ENCODE measurements at places on chromosomes 3 and 15.

DNA sequence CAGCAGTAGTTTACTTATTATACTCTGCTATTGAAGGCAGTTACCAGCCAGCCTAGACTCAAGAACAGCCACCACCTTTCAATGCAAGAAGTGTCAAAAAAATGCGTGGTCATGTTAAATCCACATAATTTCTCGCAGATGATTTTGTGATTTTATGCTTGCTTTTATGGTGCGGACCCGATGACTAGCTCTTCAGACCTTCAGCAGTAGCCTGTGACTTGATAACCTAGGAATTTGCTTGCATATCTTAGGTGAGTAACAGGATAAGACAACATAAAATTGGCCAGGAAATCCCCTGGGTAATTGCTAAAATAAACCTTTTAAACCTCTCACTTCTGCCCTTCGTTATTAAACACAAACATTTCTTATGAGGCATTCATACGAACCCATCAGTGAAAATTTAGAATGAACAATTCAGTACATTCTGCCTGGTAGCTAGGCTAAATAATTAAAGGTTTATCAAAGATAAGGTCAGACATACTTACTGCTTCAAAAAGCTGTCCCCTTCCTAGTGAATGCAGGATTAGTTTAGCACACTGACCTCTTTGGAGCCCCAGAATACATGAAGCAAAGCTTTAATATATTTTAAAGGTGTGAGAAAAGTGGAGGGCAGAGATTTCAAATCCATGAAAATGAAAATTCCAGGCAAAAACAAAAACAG, 798.8 kb downstream of the OTOL1 start:
- DNase-seq, result no peak

DNA sequence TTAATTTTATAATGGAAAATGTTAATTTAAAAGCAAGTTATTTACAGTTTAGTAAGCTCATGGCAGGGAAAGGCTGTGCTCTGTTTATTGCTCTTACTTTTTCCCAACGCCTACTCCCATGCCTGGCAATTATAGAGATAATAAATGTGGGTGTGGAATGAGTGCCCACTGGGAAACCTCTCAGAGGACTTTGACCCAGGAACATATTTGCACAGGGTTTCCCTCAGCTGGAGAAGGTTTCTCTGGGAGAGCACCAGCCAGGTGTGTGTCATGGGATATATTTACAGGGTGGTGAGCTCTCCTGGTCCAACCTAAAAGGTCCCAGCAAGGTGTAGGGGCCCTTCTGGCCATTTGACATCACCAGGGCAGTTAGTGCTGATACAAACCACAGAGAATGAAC, 27.9 kb downstream of the ZNF710 start:
- no peak for DNase-seq

DNA sequence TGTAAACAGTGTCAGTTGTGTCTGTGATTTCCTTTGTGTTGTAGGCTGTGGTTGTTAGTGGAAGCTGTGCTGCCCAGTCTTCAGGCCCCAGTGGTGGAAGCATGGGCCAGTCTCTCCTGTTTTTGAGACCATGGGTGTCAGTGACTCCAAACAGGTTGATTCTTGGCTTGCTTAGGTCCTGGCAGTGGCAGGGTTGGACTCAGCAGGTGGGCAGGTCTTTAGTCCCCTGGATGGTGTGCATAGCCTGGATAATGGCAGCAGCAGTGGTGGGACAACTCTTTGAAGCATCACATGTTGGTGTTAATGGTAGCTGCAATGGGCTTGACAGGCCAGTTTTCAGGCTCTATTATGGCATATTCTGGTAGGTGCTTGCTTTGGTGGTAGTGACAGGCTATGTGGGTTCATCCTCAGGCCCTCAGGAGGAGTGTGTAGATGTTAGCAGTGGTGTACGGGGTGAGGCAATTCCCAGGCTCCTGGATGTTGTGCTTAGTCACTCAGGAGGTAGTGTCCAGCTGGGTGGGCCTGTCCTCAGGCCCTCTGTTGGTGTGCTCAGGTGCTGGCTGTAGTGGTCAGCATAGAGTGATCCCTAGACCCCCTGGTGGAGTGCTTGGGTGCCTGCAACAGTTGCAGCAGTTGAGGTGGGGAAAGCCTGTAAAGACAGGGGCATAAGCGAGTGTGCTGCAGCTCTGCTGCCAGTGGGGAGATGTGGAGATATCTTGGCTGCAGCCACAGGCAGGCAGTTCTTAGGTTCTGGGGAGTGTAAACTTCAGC, 596.7 kb downstream of the PDCD6IP start:
- DNase-seq, result no peak

GRCh38 chr3:141941093-141941492, 64.7 kb downstream of the ATP1B3 start:
- DNase-seq, result no peak

- peak; percentile 5 for DNase-seq
Observed at GRCh38 chr3:158845765-158846350, 44.0 kb downstream of the MFSD1 start.

DNA sequence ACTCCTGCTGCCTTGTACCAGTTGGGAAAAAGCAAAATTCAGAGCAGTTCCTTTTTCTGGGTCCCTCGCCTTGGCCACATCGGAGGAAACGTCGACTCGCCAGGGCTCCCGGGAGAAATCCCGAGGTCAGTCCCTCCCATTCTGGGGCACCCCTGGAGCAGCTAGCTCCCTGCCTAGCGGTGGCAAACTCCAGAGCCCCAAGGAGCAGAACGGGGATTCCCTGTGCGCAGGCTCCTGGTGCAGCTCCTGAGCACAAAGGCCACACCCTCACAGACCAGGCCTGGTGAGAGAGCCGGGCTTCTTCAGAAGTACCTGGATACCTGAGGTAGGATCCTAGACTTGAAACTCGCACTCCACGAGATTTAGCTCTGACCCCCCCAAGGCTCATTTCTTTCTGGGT, 2.6 kb downstream of the LRRC3B start:
- DNase-seq, result no peak

DNA sequence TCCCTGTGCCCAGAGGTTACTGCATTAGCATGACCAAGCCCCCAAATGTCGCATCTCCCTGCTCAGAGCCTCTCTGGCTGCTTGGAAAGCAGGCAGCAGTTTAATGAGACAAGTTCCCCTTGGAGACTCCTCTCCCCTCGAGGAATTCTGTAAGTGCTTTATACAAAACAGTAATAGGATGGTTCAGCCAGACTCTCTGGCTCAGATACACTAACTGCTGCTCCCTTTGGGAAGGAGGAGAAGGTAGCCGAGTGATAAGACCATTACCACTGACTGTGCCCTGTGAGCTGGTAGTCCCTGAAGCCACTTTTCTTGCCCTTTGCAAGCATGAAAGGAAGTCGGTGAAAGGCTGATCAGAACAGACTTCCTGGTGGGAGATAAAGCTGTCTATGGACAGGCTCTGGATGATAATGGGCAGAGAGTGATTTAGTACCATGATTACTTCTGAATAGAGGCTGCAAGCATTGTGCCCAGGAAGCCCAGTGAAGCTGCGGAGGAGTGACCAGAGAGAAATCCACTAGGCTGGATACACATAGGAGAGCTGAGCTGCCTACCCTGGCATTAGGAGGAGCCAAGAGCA, 100.8 kb downstream of the SEMA6D start:
- no peak for DNase-seq

GRCh38 chr3:143605233-143605950, 242.9 kb downstream of the SLC9A9 start:
- DNase-seq, result no peak

DNA sequence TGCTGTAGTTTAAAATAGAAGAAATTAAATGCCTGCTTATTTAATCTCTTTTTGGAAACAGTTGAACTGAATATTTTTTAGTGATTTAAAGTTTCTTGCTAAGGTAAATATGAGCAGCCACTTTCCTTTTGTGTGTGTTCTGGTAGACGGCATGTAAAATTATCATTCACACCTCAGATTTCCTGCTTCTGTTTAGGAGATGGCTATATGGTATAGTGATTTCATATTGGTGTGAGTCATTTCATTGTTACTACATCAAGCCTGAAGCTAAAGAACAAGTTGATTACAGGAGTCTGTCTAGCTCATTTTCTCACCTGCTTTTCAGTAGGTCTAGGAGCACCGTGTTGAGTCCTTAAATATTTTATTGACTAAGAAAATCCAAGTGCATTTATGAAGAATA, 2.2 kb downstream of the LRCH3 start:
- DNase-seq, result no peak
